ENCODE measurements at places on chromosomes 5 and 9.

- DNase-seq, result no peak
Observed at GRCh38 chr9:134637696-134638501, 3.7 kb upstream of the COL5A1 start.

DNA sequence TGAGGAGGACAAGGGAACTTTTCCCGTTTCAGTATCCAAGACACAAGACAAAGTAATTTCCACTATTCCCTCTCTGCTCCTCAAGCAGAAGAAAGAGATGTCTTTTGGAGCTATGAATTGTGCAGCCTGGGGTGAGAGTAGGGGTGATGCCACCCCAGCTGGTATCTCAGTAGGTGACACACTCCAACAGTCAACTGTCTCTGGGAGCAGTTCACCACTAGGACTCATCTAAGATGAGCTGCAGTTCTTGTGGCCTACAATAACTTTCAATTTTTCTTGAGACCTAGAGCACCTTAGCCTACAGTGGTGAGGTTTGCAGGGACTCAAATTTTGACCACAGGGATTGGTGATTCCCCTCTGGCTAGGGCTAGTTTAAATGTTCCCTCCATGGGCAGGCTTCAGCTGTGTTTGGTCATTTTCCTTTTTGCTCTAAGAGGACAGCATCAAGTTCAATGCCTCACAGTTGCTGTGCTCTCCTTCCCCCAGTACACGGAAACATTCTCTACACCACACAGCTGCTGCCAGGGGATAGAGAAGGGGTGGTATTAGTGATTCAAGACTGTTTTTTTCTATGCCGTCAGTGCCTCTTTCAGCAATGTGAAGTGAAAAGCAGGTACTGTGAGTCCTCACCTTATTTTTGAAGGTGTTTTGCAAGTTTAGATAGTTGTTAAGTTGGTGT lies 278.6 kb upstream of the RORB start:
- no peak for DNase-seq

GRCh38 chr9:38022995-38023394 lies 46.0 kb downstream of the SHB start:
- DNase-seq, result no peak

DNA sequence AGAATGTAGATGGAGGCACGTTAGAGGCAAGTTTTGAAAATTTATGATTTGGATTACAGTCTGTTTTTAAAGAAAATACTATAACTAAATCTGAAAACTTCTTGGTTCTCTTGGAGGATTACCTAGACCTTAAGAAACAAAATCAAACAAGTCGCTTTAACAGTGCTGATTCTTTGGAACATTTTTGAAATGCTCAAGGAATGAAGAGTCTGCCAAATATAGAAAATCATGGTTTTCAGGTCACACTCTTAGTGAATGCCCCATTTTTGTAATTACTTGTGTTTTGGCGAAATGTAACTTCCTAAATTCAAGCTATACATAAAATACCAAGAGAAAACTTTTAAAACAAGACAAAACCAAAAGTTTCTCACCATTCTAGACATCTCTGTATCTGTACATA lies 93.2 kb downstream of the EQTN start:
- no peak for DNase-seq

DNA sequence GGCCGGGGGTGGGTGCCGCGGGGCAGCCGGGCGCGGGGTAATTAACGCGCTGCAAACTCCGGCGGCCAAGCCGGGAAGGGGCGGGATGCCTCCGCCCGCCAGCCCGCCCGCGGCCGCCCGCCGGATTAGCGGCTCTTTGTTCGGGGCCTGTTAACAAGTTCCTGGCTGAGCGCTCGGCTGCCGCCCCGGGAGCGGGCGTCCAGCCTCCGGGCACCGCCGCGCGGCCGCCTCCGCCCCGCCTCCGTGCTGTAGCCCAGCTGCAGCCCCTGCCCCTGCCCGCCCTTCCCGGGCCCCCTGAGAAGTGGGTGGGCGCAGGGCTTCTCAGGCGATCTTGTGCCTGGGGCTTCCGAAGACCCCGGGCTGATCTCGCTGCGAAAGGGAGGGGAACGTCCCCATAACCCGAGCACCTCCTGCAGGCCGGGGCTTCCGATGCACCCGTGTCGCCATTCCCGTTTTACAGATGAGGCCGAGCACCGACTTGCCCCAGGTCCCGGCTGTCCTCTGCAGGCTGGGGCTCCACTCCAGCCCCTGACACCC lies 7.5 kb downstream of the UNC5A start:
- DNase-seq, result no peak

- DNase-seq, result peak; percentile 18
Observed at GRCh38 chr5:174724484-174725260, at the start of gene MSX2. Gene MSX2 (plus strand): TSS chr5:174724582. CDS start chr5:174724660, 78 bp downstream.

DNA sequence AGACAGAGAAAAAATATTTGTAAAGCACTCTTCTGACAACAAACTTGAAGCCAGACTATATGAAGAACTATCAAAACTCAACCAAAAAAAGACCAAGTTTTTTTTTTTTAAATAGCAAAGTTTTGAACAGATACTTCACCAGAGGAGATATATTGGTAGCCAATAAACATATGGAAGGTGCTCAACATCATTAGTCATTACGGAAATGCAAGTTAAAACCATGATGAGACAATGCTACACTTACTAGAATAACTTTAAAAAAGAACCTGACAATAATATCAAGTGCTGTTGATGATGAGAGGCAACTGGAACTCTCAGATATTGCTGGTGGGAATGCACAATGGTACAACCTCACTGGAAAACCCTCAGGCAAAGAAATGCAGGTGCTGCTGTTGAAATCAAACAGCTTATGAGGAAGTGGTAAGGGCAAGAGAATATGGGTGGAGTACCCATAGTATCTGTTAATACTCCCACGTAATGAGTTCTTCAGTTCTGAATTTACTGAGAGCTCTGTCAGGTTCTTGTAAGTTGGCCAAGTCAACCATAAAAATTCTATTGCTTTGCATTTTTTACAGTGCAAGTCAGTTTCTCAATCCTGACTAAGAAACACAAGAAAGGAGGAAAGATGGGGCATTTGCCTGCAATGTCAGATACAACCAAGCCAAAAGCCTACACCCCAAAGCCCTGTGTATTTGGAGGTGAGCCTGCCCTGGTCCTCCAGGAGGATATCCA lies 87.3 kb upstream of the GNAQ start:
- no peak for DNase-seq

GRCh38 chr5:132386644-132387286 lies 17.3 kb downstream of the SLC22A5 start:
- DNase-seq, result peak; percentile 67

GRCh38 chr5:39213447-39214207 lies 5.7 kb downstream of the FYB1 start:
- DNase-seq, result no peak

GRCh38 chr9:98456156-98456613 lies 200.7 kb upstream of the TBC1D2 start:
- no peak for DNase-seq

DNA sequence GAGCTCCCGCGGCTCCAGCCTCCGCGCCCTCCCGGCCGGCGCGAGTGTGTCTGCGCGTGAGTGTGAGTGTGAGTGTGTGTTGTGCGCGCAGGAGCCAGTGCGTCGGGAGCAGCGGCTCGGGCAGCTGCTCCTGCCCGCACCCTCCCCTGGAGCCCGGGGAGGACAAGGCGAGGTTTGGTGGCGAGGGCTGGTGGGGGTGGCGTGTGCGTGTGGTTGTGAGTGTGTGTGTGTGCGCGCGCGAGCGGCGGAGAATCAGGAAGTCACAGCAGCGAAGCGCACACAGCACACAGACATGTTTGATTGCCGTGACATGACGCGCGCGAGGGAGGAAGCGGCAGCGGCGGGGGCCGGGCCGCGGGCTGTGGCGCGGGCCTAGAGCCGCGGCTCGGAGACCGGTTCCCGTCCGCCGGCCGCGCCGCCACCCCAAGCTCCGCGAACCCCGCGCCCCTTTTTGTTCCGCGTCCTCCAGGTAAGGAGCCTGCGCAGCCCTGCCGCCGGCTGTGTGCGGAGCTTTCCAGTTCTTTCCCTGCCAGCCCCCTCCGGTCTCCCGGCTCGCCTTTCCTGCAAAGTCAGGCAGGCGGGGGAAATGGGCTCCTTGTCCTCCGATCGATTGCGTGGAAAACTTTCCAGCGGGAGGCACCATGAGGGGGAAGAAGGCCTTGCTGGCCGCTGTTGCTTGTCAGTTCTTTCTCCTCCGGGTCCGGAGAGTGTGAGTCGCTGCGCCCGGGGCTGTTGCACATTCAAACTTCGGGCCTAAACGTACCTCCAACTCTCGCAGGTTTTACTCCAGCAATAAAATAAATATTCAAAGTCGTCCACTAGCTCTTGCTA lies 2.4 kb downstream of the SMARCA2 start:
- DNase-seq, result peak; percentile 64

- no peak for DNase-seq
Observed at GRCh38 chr5:116733991-116734975, 159.7 kb upstream of the SEMA6A start.

GRCh38 chr5:34475249-34475966 lies 180.7 kb upstream of the RAI14 start:
- no peak for DNase-seq

- no peak for DNase-seq
Observed at GRCh38 chr5:136979131-136979530, 520.0 kb downstream of the SPOCK1 start.
